Activated CD4-positive, alpha-beta memory T cell treated with anti-CD3 and anti-CD28 coated beads for 36 hours (primary cell): ENCODE measurements at places on chromosomes 12 and 14. TPM values are rescaled to one million over a fixed set of nuclear protein-coding genes. Genes with fewer than 3 reads are reported as not detected.

OR4Q3 gene
- not detected for total RNA-seq

TAS2R9 gene
- not detected for total RNA-seq

SMIM41 gene
- total RNA-seq, result not detected

SMCO2 gene
- total RNA-seq, result not detected

DDHD1 gene
- total RNA-seq, result 40.6 TPM

SIX6 gene
- not detected for total RNA-seq

EPYC gene
- total RNA-seq, result not detected

FLRT2 gene
- not detected for total RNA-seq

HOXC13 gene
- not detected for total RNA-seq

SLC10A1 gene
- not detected for total RNA-seq

TRPV4 gene
- not detected for total RNA-seq

NYNRIN gene
- total RNA-seq, result 0.02 TPM

USP15 gene
- 76.8 TPM for total RNA-seq

RERGL gene
- total RNA-seq, result not detected

INSM2 gene
- not detected for total RNA-seq

PLEK2 gene
- 4.1 TPM for total RNA-seq

CATSPERB gene
- total RNA-seq, result 0.65 TPM

TAS2R30 gene
- 0.87 TPM for total RNA-seq

GNPTAB gene
- 20.2 TPM for total RNA-seq

OTX2 gene
- total RNA-seq, result not detected

LRIG3 gene
- 0.19 TPM for total RNA-seq

NABP2 gene
- total RNA-seq, result 62.0 TPM

GPR84 gene
- 2.6 TPM for total RNA-seq

MYH6 gene
- total RNA-seq, result not detected

ENO2 gene
- 185 TPM for total RNA-seq

CCND2 gene
- total RNA-seq, result 255 TPM

UBE3B gene
- total RNA-seq, result 32.3 TPM

SYNE3 gene
- total RNA-seq, result 37.3 TPM

ANO4 gene
- total RNA-seq, result not detected

PNP gene
- 179 TPM for total RNA-seq

OLR1 gene
- total RNA-seq, result not detected

GDF3 gene
- not detected for total RNA-seq

DNAH10 gene
- 0.19 TPM for total RNA-seq

GNPNAT1 gene
- total RNA-seq, result 31.4 TPM

CNIH1 gene
- total RNA-seq, result 89.9 TPM

TPH2 gene
- not detected for total RNA-seq
